Tibial nerve (tissue), 4 donors: ENCODE measurements at places on chromosomes 16 and 17. TPM values are rescaled to one million over a fixed set of nuclear protein-coding genes. Genes with fewer than 3 reads are reported as not detected.

Gene CHD3
- total RNA-seq, result 119 TPM

DNA sequence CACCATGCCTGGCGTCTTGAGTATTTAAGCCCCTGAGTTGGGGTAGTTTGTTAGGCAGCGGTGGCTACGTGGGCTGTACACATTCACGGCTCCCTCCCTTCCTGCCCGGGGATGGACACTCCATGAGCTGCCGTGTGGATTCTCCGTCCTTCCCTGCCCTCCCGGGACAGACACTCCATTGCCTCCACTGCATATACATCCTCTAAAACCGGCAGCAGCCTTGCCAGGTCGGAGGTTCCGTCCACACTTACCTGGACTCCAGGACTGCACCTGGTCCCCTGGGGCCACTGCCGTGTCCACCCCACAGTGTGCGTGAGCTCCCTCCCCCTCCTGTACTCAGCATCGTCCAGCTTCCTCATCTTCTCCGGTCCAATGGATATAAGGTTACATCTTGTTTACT lies 3.5 kb upstream of the SPATA2L start:
- no peak for DNase-seq

DNA sequence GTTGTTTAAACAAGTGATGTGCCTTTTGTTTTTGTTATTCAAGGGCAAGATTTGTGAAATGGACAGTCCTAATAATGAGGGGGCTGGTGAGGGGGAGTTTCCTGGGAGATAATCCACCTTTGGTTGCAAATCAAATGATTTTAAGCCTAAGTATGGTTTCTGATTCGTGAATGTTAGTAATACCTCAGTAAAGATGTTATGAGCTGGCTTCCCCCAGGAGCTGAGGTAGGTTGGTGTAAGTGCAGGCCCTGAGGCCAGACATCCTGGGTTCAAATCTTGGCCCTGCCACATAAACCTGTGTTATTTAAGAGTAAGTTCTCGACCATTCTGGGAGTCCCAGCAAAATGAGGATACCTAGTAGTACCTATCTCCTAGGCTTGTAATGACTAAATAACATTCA lies 1.5 kb downstream of the SNX29 start:
- DNase-seq, result no peak

GRCh38 chr17:66514227-66514806 lies 211.9 kb downstream of the PRKCA start:
- DNase-seq, result no peak

Gene TMEM100
- 28.6 TPM for total RNA-seq

- DNase-seq, result no peak
Observed at GRCh38 chr16:69077251-69077650, 28.2 kb upstream of the HAS3 start.
